Testis (tissue), 5 donors: ENCODE measurements at places on chromosomes 12 and 14. TPM values are rescaled to one million over a fixed set of nuclear protein-coding genes. Genes with fewer than 3 reads are reported as not detected.

Gene TXNDC16
- polyA plus RNA-seq: 11.9 TPM

Gene KIF21A
- 13.3 TPM for polyA plus RNA-seq

Gene TMEM132C
- 3.3 TPM for polyA plus RNA-seq

Gene SMOC1
- polyA plus RNA-seq: 88.2 TPM

Gene PRB2
- polyA plus RNA-seq: 1.3 TPM

Gene PRR4
- polyA plus RNA-seq: 1.3 TPM

Gene GPR84
- polyA plus RNA-seq: 0.58 TPM

Gene KERA
- polyA plus RNA-seq: not detected

Gene PLEKHG7
- polyA plus RNA-seq: 0.33 TPM

Gene MSRB3
- polyA plus RNA-seq: 20.0 TPM

Gene P2RX2
- polyA plus RNA-seq: 3.0 TPM

Gene TSHR
- 0.88 TPM for polyA plus RNA-seq

Gene LRP6
- polyA plus RNA-seq: 11.5 TPM

DNA sequence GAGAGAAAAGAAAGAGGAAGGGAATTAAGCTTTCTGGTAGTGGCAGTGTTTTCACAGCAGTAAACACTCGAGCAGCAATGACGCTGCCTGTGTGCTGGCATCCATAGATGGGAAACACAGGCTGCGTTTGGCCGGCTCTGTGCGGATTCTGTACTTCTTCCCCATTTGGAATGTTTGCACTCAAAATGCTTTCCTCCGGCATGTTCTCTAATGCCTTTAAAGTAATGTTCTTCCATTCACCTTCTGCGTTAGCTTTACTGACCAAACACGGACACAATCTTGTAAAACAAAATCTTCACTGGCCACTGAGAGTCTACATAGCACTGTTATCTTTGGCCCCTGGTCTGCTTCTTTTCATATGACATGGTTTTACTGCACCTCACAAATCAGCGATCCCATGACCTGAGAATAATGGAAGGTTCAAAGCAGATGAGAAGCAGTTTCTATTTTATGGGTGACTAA is 31.4 kb downstream of the DCP1B start:
- no peak for DNase-seq

DNA sequence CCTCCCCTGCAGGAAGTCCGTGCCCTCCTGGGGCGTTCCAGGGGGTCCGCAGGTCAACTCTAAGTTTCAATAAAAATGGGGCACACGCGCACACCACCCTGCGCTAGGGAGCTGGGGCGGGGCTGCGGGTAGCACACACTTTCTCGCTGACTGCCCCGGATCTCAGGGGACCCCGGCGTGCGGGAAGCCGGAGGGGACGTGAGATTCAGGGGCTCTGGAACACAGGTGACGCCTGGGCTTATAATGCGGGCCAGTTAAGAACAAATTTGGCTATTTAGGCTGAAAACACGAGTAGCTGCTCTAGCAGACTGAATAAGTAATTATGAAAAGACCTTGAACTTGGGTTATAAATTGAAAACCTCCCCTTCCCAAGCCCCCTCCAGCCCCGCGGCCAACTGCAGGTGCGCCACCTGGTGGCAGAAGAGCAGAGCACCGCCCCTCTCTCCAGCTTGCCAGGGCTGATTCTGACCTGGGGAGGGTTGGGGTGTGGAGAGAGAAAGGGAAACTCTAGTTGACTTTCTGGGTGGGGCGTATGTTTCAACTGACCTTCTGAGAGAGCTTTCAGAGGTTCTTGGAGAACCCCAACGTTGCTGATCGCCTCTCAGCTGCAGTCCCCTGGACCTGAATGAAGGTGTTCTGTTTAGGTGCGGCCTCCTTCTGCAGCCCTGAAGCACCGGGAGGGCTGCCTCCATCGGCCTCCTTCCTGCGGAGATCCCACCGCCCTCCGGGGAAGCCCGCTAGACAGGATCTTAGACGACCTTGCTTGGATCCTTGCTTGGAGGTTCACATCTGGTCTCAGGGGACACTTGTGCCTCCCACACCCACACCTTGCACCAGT is 118.4 kb upstream of the EVL start:
- DNase-seq: peak; percentile 54

- no peak for DNase-seq
Measured at GRCh38 chr14:53525608-53526007, 372.5 kb upstream of the DDHD1 start.

GRCh38 chr14:79197516-79197915 is 1013.8 kb downstream of the DIO2 start:
- no peak for DNase-seq

GRCh38 chr12:105986779-105987684 is 151.7 kb downstream of the NUAK1 start:
- DNase-seq: peak; percentile 25

- no peak for DNase-seq
Measured at GRCh38 chr12:117284140-117284539, 77.3 kb downstream of the NOS1 start.

DNA sequence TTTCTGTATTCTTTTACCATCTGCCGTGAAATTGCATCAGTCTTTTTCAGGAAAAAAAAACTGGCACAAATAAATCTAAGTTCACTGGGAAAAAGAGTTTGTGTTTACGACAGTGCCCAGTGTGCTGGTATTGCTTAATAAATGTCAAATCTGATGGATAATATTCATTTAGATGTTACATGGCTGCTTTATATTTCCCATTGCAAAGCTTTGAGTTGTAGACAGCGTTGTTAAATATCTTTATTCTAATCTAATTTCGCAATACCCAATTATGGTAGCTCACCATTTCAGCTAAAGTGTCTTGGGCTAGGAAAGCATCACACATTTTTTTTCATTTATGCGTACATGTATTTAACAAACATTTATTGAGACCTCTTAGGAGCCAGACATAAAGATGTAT is 1994.5 kb upstream of the FLRT2 start:
- DNase-seq: no peak

DNA sequence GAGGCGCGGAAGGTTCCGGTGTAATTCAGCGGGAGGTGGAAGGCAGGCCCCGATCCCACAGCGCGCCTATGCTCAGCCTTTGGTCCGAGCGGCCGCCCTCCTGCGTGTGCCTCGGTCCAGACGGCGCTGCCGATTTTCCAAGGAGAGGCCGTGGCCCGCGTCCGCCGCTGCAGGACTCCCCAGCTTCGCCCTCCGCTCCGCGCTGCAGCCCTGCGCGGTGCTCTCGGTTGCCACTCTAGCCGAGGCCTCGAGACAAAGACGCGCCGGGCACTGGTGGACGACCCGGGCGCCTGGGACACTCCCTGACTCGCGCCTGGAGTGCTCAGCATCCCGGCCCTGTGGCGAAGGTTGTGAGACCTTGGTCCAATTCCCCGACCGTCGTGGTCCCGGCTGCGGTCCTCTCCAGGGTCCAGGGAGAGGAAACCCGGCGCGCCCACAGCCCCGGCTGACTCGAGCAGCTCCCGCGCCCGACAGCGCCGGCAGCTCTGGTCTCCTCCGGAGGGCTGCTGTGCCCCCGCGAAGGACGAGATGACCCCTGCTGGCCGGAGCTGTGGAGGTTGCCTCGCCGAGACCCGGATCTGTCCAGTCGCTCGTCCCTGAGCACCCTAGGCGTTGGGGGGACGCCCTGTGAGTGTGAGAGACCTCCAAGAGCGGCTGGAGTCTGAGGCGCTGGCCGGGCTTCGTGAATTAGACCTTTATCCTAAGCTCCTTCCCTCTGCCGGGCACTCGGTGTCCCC is 6.5 kb downstream of the HOXC12 start:
- no peak for DNase-seq

DNA sequence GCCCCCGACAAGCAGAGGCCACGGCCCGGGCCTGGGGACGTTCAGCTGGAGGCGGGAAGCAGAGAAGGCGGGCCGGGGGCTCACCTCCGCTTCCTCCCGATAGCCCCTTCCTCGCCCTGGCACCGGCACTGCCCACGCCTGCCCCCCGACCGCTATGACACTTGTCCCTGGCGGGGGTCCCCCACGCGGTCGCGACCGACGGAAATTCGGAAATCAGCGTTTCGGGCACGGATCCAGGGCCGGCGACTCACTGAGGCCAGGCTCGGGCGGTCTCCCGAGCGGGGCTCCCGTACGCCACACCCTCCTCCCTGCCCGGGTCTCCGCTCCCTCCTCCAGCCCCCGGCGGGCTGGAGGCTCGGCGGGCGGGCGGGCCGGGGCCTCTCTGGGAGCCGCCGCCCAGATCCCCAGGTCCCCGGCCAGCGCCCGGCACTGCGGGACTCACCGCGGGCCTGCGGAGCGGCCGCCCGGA is 581 bp downstream of the PITPNM2 start:
- DNase-seq: no peak

DNA sequence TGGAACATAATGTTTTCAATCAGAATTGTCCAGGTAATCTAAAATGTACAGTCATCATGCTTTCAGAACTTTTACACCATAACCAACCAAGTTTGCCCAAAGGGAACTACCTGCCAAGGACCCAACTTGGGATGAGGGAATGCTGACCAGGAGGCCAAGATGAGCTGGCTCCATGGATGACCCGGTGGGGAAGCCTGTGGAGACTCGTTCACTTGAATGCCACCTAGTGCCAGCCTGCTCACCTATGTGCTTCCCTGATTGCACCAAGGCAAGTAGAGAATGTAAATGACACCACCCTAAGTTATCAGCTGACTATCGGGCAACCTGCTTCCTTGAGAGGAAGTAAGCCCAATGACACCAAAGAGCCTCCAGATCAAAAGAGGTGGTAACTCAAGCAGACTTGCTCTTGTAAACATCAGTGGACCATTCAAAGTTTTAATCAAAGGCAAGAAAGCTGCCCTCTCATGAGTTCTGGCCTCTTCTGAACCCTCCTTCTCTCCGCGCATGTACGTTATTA is 137.3 kb downstream of the TTC7B start:
- DNase-seq: no peak

GRCh38 chr12:33437598-33437997 is 2.0 kb downstream of the SYT10 start:
- no peak for DNase-seq

DNA sequence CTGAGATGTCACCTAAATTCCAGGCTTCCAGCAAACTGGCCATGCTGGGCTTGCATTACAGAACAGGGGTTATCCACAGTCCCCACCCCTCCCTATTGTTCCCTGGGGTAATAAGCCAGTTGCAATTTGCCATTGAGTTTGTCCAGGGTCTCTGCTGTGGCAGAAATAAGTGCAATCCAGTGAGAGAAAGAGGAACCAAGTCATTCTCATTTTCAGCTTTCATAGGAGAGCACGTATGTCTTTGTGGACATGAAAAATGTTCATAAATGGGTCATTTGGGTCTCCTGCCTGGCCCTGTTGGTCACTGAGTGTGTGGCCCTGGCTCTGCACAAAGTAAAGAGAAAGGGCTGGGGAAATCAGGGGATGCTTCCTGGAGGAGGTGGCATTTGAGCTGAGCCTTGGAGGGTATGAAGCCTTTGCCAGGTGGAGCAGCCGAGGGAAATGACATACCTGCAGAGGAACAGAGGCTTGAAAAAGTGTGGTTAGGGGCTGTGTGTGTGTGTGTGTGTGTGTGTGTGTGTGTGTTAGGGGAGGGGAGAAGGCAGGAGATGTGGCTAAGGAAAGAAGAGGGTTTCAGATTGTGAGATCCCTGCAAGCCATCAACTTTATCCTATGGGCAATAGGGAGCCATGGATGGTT is 29.3 kb downstream of the CMKLR1 start:
- DNase-seq: no peak

GRCh38 chr12:29374012-29374411 is 7.0 kb downstream of the ERGIC2 start:
- DNase-seq: no peak

DNA sequence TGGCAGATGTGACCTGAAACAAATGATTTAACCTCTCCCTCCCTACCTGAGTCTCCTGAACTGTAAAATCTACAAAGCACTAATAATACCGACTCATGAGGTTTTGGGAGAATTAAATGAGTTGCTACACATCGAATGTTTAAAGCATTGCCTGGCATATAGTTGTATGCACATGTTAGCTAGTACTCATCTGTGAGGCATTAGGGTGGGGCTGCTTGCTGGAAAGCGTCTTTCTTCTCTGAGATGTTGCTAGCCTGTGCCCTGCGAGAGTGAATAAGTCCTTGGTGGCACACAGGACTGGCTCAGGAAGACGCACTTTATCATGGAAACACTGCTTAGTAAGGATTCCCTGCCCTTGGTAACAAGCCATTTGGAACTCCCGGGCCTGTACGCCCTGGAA is 6.1 kb downstream of the RAPGEF3 start:
- no peak for DNase-seq

GRCh38 chr12:93589081-93589480 is 16.6 kb downstream of the SOCS2 start:
- no peak for DNase-seq

GRCh38 chr12:82108615-82109014 is 249.6 kb downstream of the CCDC59 start:
- no peak for DNase-seq

- DNase-seq: no peak
Measured at GRCh38 chr14:75153295-75153694, 23.1 kb downstream of the TMED10 start.

GRCh38 chr12:92543840-92544239 is 158.9 kb upstream of the PLEKHG7 start:
- no peak for DNase-seq

DNA sequence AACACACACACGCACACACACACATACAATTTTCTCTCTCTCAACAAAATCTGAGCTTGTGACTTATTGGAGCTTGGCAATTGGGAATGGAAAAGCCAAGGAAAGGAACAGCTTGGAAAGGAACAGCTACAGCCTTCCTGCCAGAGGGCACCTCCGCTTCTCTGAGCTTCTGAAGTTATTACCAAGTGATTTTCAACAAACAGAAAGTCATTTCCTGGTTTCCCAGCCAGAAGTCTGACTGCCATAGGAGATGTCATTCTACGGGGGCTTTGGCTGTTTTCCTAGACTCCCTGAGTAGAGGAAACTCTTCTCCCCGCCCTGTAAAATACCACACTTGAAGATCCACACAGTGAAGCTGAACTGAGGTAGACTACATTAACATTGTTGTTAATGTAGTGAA is 198.3 kb downstream of the CFAP54 start:
- DNase-seq: no peak

GRCh38 chr12:56071648-56072047 is 8.3 kb upstream of the ERBB3 start:
- no peak for DNase-seq

- DNase-seq: no peak
Measured at GRCh38 chr12:20527417-20528163, 159.3 kb downstream of the PDE3A start.

- peak; percentile 70 for DNase-seq
Measured at GRCh38 chr12:131348231-131348630, 362.7 kb upstream of the SFSWAP start.

- DNase-seq: no peak
Measured at GRCh38 chr12:9867531-9867930, 1.6 kb downstream of the CLEC2B start.
